ENCODE measurements at places on chromosomes 6 and 20. TPM values are rescaled to one million over a fixed set of nuclear protein-coding genes. Genes with fewer than 3 reads are reported as not detected.
A peak's percentile ranks its signal among the peaks of the same experiment; 100 is the strongest.

PKHD1 gene
- under 0.01 TPM for polyA plus RNA-seq

GRCh38 chr6:96837081-96837971 is at the start of gene GPR63:
GPR63 (minus strand) TSS chr6:96837477; CDS start chr6:96799731, 37,746 bp downstream.
- DNase-seq = peak; percentile 90

KCNS1 gene
- 0.13 TPM for polyA plus RNA-seq

GRCh38 chr20:10982692-10983091 is 308.9 kb upstream of the JAG1 start:
- no peak for DNase-seq

GRCh38 chr6:55449225-55449624 is 122.0 kb downstream of the GFRAL start:
- no peak for DNase-seq

SLC32A1 gene
- polyA plus RNA-seq = not detected
